ENCODE measurements at places on chromosomes 4 and X.

GRCh38 chr4:22692736-22693135 lies at the start of gene GBA3:
Gene GBA3 (plus strand): TSS chr4:22692937.
- no peak for DNase-seq

- DNase-seq, result no peak
Observed at GRCh38 chrX:116379854-116380253, 56.6 kb upstream of the SLC6A14 start.

DNA sequence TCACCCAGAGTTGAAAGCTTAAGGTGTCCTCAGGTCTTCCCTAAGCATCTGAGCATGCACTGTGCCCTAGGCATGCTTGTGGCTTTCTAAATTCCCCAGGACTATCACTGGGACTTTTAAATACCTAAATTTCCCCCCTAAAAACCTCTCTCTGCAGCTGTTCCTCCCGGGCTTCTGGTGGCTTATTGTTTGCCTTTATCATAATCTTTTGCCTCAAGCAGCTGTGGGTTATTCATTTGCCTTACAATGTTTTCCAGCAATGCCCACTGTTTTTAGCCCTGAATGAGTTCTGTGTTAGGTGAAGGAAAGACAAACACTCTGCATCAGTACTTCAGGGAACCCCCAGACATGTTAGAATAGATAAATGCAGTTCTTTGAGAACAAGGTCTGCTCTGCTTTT lies 455.0 kb downstream of the ZIC3 start:
- no peak for DNase-seq

- no peak for DNase-seq
Observed at GRCh38 chr4:25792200-25792791, 70.5 kb downstream of the SEL1L3 start.

All from activated T-cell treated with anti-CD3 and anti-CD28 coated beads for 1 hour (primary cell).